ENCODE measurements at places on chromosomes 1 and 21.

- no peak for DNase-seq
These were observed 7.6 kb upstream of the TRIT1 start for GRCh38 chr1:39890880-39891279.

DNA sequence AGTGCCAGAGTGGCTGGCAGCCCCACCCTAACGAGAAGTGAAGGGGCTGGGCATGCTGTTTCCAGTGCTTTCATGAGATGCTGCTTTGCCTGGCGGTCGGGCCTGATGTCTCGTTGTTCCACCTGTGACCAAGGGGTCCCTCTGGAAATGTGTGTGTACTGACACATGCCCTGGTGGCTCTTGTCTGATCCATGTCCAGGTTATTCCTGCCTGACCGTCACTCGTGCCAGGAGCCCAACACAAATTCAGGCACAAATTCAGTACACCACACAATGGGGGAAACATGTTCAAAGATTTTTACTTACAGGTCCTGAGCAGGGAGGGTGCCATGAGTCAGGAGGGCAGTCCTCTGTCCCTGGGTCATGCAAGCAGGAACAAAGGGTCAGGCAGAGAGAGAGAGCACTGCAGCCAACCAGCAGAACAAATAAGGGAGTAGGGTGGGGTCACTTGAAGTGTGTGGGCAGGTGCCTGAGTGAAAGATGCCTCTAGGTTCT is 76.3 kb downstream of the ADARB1 start:
- DNase-seq = no peak

DNA sequence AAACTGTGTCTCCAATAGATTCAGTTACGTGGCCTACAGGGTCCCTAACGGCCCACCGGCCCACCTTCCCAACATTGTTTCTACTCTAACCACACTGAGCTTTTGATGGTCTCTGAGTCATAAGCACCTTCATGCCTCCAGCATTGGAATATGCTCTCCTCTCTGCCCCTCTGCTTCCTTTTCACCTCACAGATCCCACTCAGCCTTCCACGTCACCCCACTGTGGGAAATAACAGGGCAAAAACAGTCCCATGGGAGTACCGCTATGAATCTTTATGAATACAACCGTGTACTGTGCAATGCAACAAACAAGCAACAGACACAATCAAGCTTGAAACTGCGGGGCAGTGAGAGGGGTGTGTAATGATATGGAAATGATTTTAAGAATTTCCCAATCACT is 5.3 kb upstream of the SARS1 start:
- DNase-seq = peak; percentile 8

DNA sequence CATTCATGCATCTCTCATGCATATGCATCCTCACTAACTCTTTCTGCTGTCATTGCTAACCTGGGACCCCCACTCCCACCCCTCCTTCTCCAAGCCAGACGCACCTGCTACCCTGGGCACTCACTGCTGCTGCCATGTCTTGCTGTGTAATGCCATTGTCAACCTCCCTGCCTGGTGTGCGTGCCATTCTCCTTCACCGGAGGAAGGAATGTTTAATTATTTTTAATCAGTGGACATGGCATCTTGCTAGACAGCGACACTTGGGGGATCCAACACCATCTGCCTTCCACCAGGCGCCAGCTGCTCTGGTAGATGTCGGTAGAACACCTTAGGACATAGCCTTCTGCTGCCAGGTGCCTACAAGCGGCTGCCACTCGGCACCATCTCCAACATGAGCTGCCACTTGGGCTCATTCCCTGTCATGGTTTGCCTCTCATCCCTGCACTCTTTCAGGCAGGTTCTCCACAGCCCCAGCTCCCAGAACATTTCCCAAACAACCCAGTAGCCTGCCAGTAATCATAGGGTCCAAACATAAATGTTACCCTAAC is 306.9 kb downstream of the TTLL7 start:
- DNase-seq = no peak

GRCh38 chr1:112637254-112638109 is 17.9 kb downstream of the CAPZA1 start:
- peak; percentile 74 for DNase-seq

GRCh38 chr1:224880593-224881307 is 48.7 kb upstream of the DNAH14 start:
- no peak for DNase-seq

DNA sequence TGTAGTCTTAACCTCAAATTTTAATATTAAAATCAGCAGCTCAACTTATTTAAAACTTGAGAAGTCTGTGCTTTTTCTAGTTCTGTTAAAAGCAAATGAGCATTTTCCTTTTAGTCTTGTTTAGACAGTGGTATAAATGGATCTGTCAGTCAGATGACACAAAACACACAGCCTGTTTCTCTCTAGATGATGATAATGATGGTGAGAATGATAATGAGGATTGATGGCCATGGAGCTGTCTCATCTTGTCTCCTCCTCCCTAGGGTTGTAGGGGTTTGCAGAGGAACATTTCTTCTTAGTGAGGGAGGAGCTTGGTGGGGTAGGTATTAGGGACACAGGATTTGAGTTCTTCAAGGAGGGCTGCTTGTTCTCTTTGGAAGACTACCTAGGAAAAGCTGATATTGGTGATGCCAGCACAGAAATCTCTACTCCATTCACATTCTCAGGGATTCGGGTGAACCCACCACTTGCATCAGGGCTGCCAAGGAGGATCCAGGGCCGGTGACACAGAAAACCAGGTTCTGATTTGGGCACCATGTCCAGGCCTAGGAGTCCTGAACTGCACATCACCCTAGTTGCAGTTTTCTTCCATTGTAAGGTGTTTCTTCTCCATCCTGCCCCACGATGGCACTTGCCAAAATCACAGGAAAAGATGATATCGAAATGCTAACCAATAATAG is 147.6 kb downstream of the RHOU start:
- no peak for DNase-seq

DNA sequence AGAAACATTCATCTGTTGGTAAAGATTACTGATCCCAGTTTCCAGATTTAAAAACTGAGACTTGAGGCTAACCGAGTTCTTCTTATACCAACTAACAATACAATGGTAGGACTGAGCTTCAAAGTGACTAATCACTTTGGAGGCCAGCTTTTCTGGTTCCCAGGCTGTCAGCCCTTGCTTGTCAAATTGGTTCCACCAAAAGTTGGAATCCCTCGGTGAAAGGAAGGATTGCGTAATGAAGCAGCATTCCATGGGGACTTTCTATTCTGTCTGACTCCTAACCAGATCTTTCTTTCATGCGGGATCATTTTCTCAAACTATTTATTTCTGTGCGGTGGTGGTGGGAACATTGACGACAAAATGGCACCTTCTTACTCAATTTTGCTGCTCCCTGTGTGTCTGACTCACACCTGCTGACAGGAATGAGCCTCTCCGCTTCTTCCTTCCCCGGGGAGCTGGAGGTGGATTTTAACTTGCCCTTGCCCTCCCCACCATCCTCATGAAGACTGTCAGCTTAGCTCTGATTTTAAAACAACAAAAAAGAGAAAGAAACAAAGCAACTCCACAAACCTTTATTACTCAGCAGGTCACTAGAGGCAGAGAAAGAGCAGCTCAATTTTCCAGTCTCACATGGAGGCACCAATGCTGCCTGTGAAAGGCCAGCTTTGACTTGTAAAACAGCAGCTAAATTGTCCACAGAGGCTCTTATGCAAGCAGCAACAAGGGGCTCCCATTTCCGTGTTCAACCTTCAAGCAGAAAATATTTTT is 32.9 kb upstream of the RASAL2 start:
- peak; percentile 91 for DNase-seq

- DNase-seq = no peak
These were observed 2.4 kb upstream of the SPOCD1 start for GRCh38 chr1:31818206-31818605.
